Liver (tissue), 10 donors: ENCODE measurements at places on chromosomes 1 and 21.

DNA sequence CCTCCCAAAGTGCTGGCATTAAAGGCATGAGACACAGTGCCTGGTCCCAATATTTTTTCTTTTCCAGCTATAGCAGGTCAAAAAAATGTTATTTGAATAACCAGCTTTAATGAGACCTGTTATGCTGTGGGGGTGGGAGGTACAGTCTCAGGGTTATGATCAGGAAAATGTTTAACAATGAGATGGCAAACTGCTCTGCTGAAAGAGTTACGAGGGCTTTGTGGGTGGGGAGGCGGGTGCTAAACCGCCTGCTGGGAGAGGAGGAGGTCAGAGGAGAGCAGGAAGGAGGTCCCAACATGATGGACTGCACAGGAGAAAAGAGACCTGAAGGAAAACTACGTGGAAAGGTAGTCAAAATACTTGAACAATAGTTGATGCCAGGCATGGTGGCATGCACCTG is 126.0 kb upstream of the B3GALT2 start:
- no peak for DNase-seq

- DNase-seq: no peak
Observed at GRCh38 chr1:30762152-30762929, 4.8 kb upstream of the LAPTM5 start.

- no peak for DNase-seq
Observed at GRCh38 chr1:84847253-84848250, 45.5 kb downstream of the LPAR3 start.

DNA sequence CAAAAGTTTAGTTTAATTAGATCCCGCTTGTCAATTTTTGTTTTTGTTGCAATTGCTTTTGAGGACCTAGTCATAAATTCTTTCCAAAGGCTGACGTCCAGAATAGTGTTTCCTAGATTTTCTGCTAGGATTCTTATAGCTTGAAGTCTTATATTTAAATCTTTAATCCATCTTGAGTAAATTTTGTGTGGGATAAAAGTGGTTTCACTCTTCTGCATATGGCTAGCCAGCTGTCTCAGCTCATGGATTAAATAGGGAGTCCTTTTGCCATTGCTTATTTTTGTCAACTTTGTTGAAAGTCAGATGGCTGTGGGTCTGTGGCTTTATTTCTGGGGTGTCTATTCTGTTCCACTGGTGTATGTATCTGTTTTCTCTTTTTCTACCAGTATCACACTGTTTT is 801.3 kb upstream of the ADGRL4 start:
- no peak for DNase-seq

GRCh38 chr1:3669421-3669821 is 17.1 kb downstream of the TP73 start:
- no peak for DNase-seq

- no peak for DNase-seq
Observed at GRCh38 chr21:42135386-42136052, 64.4 kb downstream of the UMODL1 start.

GRCh38 chr1:97334454-97334853 is 586.4 kb downstream of the DPYD start:
- no peak for DNase-seq
